ENCODE measurements at places on chromosomes 1 and 21.

DNA sequence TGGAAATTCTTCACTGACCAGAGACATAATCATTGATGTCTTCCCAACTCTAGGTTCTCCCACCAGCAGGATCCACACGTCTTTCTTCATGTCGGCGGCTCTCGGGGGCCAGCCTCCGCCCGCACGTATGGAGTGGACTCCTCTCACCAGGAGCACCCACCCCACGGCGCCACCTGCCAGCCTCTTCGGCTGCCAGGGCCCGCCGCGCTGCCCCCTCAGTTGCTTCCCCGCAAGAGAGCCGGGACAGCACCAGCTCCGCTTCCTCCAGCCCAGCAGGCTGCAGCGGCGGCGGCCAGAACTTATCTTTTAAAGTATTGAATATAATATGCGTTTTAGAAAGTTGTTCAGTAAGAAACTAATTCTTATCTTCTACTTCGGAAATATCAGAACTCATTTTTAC is 273.5 kb downstream of the LIPI start:
- no peak for DNase-seq

DNA sequence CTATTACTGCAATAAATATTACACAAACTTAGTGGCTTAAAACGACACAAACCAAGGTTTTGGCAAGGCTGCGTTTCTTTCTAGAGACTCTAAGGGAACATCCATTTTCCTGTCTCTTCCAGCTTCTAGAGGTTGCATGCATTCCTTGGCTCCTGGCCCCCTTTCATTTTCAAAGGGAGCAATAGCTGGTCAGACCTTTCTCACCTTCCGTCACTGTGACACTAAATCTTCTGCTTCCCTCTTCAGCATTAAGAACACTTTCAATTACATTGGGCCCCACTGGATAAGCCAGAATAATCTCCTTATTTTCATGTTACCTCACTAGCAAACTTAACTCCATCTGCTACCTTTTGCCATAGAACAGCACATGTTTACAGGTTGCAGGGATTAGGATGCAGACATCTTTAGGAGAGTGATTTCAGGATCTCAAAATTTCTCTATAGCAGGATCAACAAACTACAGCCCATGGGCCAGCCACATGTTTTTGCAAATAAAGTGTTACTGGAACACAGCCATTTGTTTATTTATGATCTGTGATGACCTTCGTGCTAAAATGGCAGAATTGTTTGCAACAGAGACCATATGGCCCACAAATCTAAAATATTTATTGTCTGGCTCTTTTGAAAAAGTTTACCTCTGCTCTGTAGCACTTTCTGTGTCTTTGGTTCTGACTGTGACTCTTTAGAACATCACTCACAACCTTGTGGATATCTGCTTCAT is 221.5 kb upstream of the SGIP1 start:
- DNase-seq, result no peak

DNA sequence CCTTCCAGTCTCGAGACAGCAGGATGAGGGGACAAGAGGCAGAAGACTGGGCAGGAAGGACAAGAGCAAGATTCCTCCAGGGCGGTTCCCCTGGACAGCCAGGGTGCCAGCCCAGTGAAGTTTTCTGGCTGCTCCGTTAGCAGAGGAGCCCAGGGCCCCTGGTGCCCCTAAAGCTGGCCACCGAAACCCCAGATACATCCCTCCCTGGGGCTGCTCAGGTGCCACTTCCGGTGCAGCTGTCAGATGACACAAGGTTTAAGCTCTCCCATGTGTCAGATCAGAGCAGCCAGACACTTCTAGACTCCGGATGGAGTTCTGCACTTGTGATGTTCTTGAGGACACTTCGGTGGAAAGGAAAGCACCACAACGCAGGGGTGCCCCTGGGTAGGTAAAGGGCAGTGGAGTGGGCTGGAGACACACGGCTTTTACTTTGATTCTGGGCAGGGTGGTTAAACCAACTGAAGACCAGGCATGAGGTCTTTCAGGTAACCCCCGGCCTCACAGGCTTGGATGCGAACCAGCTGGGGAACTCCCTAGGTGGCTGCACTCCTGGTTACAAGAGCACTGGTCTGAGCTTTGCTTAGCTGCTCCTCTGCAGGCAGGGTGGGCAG is 85.7 kb downstream of the ITPKB start:
- DNase-seq, result no peak

- DNase-seq, result no peak
These were observed 20.6 kb downstream of the NCAM2 start for GRCh38 chr21:21018821-21019220.

- no peak for DNase-seq
These were observed 84.0 kb downstream of the RAVER2 start for GRCh38 chr1:64828829-64829228.

DNA sequence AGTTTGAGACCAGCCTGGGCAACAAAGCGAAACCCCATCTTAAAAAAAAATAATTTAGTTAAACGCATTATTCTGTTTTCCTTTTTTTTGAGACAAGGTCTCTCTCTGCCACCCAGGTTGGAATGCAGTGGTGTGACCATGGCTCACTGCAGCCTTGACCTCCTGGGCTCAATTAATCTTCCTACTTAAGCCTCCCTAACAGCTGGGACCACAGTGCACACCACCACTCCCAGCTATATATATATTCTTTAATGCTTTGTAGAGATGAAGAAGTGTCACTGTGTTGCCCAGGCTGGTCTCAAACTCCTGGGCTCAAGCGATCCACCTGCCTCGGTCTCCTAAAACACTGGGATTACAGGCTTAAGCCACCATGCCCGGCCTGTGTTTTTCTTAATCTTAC is 7.7 kb upstream of the KLF17 start:
- no peak for DNase-seq

DNA sequence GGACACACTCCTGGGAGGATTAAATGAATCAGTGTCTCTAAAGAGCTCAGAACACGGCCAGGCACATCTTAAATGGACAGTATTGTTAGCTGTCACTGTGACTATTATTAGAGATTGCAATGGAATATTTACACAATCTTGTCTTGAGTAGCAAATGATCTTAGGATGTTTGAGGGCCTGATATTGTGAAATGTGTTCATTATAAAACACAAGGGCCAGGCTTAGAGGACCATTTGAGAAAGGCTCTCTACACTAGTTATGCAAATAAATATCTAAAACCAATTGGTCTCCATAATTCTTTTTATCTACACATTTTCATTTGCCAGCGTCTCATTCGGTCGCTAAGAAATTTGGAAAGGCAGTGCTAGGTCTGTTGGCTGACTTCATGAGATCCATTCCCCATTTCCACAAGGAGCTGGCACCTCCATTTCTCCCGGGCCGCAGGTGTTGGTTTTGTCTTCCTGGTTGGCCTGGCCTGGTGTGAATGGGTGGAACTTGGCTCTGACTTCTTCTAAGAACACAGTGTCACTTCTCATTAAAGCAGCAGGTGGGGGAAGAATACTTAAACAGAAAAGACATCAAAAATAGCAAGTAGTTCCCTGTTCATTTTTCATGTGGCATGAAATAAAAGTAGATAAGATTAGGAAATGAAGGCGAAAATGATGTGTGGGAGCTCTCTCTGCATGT is 56.0 kb upstream of the PLXNA2 start:
- no peak for DNase-seq
